AG20443 (cell line): ENCODE measurements at places on chromosomes 4 and X.

DNA sequence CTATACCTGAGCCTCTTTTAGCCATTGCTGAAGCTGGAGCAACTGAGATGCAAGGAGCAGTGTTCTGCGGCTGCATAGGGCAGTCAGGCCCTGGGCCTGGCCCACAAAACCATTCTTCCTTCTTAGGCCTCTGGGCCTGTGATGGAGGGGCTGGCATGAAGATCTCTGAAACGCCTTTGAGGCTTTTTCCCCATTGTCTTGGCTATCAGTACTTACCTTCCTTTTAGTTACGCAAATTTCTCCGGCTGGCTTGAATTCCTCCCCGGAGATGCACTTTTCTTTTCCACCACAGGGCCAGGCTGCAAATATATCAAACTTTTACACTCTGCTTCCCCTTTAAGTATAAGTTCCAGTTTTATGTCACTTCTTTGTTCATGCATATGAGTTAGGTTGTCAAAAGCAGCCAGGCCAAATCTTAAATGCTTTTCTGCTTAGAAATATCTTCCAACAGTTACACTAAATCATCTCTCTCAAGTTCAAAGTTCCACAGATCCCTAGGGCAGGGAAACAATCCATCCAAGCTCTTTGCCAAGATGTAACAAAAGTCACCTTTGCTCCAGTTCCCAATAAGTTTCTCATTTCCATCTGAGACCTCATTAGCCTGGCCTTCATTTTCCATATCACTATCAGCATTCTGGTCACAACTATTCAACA is 194.4 kb upstream of the PCDH7 start:
- no peak for DNase-seq

GRCh38 chr4:113383111-113383785 is 333.8 kb downstream of the ANK2 start:
- DNase-seq: peak; percentile 77

- no peak for DNase-seq
Observed at GRCh38 chr4:83821493-83821892, 285.6 kb downstream of the GPAT3 start.

- DNase-seq: peak; percentile 32
Observed at GRCh38 chr4:151238477-151238876, 38.5 kb upstream of the PRSS48 start.

GRCh38 chr4:48315728-48316630 is 25.4 kb upstream of the SLAIN2 start:
- peak; percentile 68 for DNase-seq

DNA sequence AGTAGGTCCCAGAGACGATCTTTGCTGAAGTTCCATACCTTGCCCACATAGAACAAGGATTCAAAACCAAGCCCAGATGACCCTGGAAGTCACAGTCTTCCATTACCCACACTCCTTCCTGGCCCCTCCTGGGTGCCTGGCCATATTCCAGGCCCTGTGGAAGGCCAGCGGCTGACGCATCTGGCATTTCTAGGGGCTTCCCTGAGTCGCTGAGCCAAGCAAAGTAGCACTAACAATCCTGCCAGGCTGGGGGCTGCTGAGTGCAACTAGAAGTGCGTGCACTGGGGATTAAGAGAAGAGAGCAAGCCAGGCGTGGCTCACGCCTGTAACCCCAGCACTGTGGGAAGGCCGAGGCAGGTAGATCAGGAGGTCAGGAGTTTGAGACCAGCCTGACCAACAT is 175.2 kb upstream of the CPEB2 start:
- peak; percentile 10 for DNase-seq

- DNase-seq: no peak
Observed at GRCh38 chr4:170849969-170850368, 760.2 kb upstream of the AADAT start.

DNA sequence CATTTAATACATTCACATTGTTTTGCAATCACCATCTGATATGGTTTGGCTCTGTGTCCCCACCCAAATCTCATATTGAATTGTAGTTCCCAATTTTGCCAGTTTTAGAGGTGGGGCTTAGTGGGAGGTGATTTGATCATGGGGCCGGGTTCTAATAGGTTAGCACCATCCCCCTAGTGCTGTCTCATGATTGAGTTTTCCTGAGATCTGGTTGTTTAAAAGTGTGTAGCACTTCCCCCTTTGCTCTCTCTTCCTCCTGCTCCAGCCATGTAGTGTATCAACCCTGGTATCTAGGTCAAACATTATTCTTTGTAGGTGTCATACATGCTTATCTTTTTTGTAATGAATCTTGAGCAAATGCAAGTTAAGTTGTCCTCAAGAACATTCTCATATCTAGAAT is 83.3 kb upstream of the KIT start:
- DNase-seq: no peak

GRCh38 chrX:55919367-55920221 is 202.0 kb downstream of the RRAGB start:
- no peak for DNase-seq

DNA sequence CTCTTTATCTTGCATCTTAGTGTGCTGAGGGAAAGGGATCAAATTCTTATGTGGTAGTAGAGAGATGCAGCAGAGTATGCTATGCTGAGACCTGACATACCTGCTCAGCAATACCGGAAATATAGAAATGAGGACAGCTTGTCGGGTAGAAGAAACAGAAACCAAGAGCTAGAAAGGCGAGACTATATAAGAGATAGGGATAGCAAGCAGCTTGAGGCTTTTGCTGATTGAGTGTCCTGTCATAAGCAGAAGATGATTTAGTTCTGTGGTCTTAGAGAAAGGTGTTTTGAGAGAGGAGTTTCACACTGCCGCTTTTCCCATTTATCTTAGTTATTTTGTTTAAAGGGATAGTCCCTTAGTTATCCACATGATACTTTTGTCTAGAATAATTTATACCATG is 31.7 kb downstream of the USP9X start:
- no peak for DNase-seq

DNA sequence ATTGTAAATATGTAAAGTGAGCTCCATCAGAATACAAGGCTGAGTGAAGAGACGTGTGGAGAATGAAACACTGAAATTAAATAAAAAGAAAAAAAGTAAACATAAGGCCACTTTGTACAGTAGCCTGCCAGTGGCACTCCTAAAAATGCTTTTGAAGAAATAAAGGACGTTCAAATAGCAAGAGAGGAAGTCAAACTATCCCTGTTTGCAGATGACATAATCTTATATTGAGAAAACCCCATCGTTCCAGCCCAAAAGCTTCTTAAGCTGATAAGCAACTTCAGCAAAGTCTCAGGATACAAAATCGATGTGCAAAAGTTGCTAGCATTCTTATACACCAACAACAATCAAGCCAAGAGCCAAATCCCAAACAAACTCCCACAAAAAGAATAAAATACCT is 24.2 kb downstream of the RASSF6 start:
- DNase-seq: no peak

DNA sequence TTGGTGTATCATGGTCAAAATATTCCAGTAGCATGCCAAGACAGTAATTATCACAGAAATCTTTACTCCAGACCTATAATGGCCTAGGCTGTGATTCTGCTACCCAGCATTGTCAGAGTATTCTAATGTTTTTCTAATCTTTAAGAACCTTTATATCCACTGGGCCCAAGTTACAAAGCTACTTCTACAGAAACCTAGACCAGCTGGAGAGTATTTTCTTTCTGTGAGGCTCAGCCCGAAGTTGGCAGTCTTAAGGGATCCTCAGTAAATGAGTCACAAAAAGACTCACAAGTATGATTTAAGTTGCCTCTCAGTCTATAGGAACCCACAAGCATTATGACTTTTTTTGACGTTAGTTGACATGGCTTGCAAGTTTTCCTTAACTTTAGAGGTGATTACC is 638.5 kb upstream of the FAM241A start:
- DNase-seq: peak; percentile 26

GRCh38 chrX:70470850-70471289 is 26.2 kb downstream of the DLG3 start:
- no peak for DNase-seq
